Fibroblast of lung (primary cell): ENCODE measurements at places on chromosomes 1 and 21.

DNA sequence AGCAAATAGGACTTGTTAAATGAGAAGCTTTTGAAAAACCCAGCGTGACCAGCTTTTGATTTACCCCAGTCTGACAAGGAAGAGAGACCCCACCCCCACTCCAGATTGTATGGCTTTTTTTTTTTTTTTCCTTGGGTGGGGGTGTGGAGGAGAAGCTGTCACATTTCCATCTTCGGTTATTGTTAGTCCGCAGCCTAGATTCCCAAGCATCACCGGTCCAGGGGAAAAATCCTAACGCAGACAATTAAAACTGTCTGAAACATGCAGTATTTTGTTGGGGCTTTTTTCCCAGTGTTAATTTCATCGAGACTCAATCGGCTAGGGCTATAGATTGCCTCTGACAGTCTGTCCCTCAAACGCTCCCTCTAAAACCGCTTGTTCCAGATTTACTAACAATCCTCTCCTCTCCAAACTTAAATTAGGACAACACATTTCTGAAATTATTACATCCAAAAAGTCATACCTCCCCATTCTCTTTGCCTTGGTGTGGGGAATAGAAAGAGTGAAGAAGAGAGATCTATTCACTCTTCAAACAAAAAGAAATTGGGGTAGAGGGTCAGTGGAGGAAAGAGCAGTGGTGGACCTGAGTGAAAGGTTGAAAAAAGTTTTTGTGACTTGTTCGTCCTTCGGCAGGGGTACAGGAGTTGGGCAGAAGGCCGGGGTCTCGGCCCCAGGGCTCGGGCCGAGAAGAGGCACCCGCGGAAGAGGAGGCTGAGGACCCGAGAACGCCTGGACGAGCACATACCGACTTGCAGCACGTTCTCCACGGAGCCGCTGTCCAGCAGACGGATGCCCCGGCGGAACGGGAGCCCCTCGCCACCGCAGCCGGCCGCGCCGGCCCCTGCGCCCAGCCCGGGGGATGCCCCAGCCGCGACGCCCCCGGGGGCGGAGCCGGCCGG lies 1.1 kb downstream of the ZSWIM5 start:
- H3K27me3 ChIP-seq: no peaks in the 10 kb centered on the region
- no peaks in the 10 kb centered on the region for H3K36me3 ChIP-seq
- H3K27ac ChIP-seq: no peak overlapping the region

DNA sequence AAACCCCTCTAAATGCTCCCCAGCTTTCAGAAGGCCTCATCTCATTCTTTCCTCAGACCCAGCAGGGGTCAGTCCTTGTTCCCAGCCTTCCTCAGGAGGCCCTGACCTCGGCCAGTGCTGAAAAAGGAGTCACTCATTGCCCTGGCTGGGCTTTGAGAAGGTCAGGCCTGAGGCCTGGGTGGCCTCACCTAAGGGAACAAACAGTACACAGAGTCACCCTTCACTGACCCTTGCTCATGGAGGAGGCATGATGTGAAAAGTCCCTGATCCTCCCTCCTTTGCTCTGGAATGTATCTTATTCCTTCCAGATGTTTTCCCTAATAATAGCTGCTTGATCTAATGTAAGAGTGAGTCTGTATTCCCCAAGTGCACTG lies 117.7 kb upstream of the SLC44A3 start:
- H3K4me1 ChIP-seq: peaks cover 13% of the 10 kb centered on the region
- no peaks in the 10 kb centered on the region for H3K27me3 ChIP-seq
- H3K27ac ChIP-seq: peak overlapping the region; percentile 9
- DNase-seq: no peak

DNA sequence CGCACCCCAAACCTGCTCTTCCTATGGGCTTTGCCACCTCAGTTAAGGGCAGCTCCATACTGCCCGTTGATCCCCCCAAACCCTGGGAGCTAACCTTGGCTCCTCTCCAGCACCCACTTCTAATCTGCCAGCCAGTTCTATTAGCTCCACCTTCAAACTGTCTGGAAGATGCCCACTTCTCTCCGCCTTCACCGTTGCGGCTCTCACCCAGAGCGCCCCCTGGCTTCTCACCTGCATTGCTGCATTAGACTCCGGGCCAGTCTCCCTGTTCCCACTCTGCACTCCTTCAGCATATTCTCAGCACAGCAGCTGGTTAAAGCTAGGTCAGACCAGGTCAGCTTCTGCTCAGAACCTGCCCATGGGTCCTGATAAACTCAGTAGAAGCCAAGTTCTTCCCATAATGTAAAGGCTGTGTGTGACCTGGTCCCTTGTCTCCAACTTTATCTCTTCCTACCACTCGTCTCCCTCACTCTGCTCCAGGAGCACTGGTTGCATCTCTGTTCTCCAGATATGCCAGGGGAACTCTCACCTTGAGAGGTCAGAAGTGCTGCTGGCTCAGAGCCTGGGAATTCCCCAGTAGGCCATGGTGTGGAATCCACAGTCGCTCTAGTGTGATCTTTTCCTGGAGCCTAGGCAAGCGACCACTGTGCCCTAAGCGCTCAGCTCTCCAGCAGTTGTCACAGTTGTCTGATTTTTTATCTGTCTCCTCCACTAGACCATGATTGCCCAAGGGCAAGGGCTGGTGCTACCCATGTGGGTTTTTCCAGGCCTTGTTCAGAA lies 150.3 kb downstream of the HMGB4 start:
- H3K27me3 ChIP-seq: no peaks in the 10 kb centered on the region
- no peak overlapping the region for H3K27ac ChIP-seq
- H3K36me3 ChIP-seq: no peaks in the 10 kb centered on the region
- H3K4me3 ChIP-seq: no peak overlapping the region
- no peak for DNase-seq
- H3K4me1 ChIP-seq: no peaks in the 10 kb centered on the region

- H3K36me3 ChIP-seq: no peaks in the 10 kb centered on the region
- H3K4me1 ChIP-seq: peaks cover 20% of the 10 kb centered on the region
- peak; percentile 52 for DNase-seq
- no peak overlapping the region for H3K4me3 ChIP-seq
- no peak overlapping the region for H3K27ac ChIP-seq
- H3K27me3 ChIP-seq: no peaks in the 10 kb centered on the region
These were observed 94.0 kb upstream of the NGF start for GRCh38 chr1:115432061-115432460.

DNA sequence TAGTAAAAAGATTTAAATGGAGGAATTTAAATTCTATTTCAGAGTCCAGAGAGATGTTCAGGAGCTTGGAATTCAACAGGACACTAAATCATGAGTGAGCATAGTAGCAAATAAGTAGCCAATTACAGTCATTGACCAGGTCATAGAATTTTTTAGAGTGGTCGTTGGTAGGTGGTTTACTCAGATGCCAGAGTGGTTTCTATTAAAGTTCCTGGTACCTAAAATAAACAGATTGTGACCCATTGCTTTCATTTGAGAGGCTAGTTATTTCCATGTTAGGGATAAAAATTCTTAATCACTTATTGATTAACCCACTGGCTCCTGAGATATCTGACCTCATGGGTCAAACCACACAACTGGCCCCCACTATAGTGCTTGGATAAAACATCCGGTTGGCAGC lies 201.3 kb downstream of the ASTN1 start:
- DNase-seq: no peak
- no peaks in the 10 kb centered on the region for H3K4me1 ChIP-seq
- no peak overlapping the region for H3K4me3 ChIP-seq

DNA sequence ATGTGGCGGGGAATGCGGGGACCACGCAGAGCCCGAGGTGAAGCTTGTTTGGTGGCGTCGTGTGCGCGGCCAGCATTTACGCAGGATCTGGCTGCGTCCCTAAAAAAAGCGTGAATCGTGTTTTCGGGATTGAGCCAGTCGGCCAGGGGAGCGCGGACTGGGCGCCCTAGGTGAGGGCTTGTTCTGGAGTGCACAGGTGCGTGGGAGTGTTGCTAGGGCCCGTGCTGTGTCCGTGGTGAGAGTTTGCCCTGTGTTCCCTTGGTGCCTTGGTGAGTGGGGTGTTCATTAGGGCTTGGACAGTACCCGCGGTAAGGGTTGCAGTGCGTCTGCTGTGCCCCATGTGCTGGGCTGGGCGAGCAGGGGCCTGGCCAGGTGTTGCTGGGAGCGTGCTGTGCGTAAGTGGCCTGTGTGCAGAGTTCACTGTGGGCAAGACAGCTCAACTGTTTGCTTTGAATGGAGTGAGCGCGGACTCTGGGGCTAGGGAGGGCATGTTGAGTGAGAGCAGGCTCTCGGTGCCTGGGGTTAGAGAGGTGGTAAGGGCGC lies 673 bp downstream of the CD46 start:
- DNase-seq: peak; percentile 24
- peaks cover 6% of the 10 kb centered on the region for H3K4me1 ChIP-seq
- H3K27me3 ChIP-seq: no peaks in the 10 kb centered on the region
- H3K27ac ChIP-seq: peak overlapping the region; percentile 69

DNA sequence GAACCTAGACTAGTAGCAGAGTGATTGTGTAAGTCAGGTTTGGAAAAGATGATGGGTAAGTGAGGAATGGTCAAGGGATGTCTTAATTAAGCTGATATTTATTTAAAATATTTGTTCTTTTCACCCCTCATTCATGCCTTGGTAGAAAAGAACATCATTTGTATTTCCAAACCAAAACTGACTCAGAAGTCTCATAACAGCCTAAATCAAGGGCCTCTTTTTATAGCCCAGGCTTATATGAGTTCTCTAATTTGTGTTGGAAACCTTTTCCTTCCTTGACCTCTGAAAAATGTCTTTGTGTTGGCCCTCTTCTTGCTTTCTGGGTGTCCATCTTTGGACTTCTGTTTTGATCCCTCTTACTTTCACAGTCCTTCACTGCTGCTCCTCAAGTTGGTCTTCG lies 1428.2 kb downstream of the MRPL39 start:
- H3K36me3 ChIP-seq: no peaks in the 10 kb centered on the region
- H3K4me1 ChIP-seq: no peaks in the 10 kb centered on the region
- no peaks in the 10 kb centered on the region for H3K27me3 ChIP-seq
- no peak for DNase-seq

- H3K27me3 ChIP-seq: no peaks in the 10 kb centered on the region
- no peaks in the 10 kb centered on the region for H3K36me3 ChIP-seq
- H3K4me3 ChIP-seq: no peak overlapping the region
- peaks cover 4% of the 10 kb centered on the region for H3K4me1 ChIP-seq
- DNase-seq: no peak
- H3K27ac ChIP-seq: no peak overlapping the region
These were observed 16.1 kb upstream of the DPYD start for GRCh38 chr1:97936976-97937375.

GRCh38 chr21:44723177-44724131 lies 12.1 kb upstream of the TSPEAR start:
- no peak for DNase-seq
- H3K27ac ChIP-seq: no peak overlapping the region
- no peaks in the 10 kb centered on the region for H3K36me3 ChIP-seq
- no peaks in the 10 kb centered on the region for H3K4me1 ChIP-seq
- peaks cover 14% of the 10 kb centered on the region for H3K27me3 ChIP-seq
